Stimulated activated CD4-positive, alpha-beta T cell treated with anti-CD3 and anti-CD28 coated beads, Interleukin-12 subunit alpha, Interleukin-12 subunit beta, amount 100 ng/mL, for 48 hours (primary cell): ENCODE measurements at places on chromosomes 7 and 10.

DNA sequence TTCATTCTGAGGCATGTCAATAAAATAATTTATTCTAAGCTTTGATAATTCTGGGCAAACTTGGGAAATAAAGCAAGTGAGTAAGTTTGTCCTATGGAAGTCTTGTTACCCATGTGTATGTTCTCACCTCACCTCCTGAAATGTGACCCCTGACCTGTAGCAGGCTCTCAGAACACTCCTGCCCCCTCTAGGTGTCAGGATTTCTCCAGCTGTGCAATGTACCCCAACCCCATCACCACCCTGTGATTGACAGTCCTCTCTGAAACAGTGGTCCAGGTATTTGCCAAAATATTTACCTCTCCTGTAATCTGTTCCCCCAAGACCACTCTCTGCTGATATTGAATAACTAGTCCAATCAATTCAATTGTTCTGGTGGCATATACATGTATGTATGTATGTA, 122.6 kb upstream of the PTER start:
- no peak for DNase-seq

GRCh38 chr7:39392151-39392550, 174.1 kb upstream of the YAE1 start:
- DNase-seq, result no peak

- no peak for DNase-seq
These were observed 113.6 kb upstream of the AMPH start for GRCh38 chr7:38744746-38745145.

DNA sequence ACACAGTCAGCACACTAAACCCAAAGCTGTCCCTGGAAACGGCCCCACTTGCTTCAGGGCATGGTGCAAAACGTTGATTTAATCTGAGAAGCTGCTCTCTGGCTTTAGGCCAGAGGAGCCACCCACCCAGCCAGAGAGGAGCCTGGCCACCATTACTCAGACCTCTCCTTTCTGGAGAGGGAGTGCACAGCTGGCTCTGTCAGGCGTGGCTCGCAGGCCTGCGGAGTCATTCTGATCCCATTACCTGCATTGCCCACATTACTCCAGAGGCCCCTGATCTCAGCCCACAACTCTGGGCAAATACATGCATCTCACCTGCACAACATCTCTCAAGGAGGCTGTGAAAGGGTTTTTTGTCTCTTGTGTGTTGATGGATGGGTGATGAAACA, 370.0 kb upstream of the IGFBP3 start:
- no peak for DNase-seq

DNA sequence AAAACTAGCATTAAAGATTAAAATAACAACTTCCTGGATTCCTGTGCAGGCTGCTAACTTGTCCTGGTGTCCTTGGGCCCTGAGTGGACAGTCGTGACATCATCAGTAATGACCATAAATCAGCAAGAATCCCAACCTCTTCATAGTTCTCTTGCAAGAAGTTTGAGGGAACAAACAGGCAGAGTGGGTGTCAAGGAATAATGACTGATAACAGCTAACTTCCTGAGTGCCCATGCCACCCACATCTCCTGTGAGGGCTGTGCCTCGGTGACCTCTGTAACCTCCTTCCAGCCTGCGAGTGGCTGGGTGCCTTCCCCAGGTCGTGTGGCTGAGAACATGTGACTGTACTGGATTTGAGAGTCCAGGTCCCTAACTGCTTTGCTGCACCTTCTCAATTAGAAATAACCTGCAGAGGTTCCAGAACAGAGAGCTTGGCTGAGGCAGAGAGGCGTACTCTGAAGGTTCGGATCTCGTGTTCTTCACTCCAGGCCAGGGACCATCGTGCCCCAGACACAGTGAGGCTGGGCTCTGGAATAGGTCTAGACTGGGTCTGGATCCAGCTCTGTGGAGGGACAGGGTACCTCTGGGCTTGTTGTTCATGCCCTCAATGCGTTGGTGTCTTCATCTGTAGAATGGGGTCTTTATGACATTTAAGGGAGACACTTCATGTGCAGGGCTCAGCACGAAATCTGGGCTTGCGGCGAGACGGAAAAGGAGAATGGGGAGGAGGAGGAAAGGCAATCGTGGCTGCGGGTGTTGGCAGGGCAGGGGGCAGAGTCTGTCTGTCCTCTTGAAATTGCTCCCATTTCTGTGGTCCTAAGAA, 313.1 kb upstream of the ZNF32 start:
- DNase-seq, result no peak

DNA sequence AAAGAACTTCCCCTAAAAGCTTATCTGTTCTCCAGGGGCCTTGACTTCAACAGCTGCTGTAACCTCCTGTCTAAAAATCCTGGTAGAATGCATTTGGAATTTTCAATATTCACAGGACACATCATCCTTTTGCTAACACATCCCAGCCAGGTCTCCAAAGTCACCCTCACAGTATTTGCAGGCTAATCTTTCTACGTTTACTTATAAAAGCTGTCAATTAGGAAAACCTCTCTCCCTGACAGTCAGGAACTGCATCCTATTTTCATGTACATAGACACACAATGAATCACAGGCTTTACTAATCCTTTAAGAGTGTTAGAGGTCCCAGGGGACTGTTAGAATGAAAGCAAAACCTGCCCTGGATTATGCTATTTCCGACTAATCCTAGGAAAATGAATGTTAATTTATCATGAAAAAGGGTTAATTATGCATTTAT, 102.2 kb downstream of the GFRA1 start:
- no peak for DNase-seq

DNA sequence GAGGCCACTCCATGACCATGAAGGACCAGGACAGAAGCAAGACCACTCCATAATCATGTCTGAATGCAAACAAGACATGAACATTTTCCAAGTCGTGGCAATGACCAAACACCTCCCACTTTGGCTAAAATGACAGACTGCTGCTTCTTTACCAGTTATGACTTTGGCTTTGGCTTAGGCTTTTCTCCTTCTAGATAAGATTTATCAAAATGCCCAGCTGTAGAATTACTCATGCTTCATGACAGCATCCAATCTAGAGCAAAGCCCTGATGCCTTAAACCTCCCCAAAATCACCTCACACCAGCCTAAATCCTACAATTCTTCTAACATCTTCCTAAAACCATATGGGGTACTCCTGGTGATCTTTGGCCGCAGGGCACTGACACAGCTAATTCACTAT, 102.1 kb downstream of the VPS41 start:
- no peak for DNase-seq

GRCh38 chr7:29116361-29117200, 29.8 kb downstream of the CPVL start:
- no peak for DNase-seq

GRCh38 chr10:51472154-51472553, 227.2 kb downstream of the CSTF2T start:
- DNase-seq, result no peak

- no peak for DNase-seq
These were observed 29.5 kb upstream of the HSPB1 start for GRCh38 chr7:76272851-76273497.

- DNase-seq, result no peak
These were observed 49.8 kb upstream of the AKR1E2 start for GRCh38 chr10:4776234-4776638.

DNA sequence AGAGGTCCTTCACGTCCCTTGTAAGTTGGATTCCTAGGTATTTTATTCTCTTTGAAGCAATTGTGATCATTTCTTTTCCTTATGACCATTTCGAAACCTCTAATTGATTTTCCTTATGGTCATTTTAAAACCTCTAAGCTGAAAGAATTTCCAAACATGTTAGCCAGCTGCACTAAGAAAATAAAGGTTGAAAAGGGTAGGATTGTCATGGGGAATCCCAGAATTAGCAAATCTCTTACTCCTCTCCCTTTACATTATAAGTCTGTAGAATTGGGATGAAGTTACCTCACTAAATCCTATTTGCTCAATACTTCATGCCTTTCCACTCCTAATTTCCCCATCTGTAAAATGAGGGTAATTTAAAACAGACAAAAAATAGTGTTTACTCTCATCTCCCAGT, 79.5 kb downstream of the FAM185A start:
- no peak for DNase-seq

- DNase-seq, result no peak
These were observed 186.5 kb upstream of the SLC25A13 start for GRCh38 chr7:96508371-96508770.

DNA sequence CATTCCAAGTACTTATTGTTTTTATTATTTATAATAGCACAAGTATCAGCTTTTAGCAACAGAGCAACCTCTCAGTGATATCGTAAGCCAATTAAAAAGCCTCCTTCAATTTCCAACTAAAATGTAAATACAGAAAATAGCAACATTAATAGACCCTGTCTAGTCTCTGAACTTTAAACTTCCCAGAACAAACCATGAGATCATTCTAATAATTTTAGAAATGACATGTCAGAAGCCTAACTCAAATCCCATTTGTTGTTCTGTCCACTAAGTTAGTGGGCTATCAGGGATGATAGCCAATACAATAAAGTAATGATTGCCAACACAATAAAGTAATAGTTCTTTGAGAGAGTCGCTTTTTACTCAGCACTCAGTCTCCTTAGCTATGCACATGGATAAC, 22.3 kb upstream of the LRRN3 start:
- no peak for DNase-seq

GRCh38 chr7:130901209-130901783, 167.3 kb upstream of the KLF14 start:
- no peak for DNase-seq

GRCh38 chr7:37709631-37710509, 26.3 kb downstream of the GPR141 start:
- DNase-seq, result no peak

GRCh38 chr10:108393089-108393488, 1228.6 kb upstream of the SORCS1 start:
- no peak for DNase-seq

DNA sequence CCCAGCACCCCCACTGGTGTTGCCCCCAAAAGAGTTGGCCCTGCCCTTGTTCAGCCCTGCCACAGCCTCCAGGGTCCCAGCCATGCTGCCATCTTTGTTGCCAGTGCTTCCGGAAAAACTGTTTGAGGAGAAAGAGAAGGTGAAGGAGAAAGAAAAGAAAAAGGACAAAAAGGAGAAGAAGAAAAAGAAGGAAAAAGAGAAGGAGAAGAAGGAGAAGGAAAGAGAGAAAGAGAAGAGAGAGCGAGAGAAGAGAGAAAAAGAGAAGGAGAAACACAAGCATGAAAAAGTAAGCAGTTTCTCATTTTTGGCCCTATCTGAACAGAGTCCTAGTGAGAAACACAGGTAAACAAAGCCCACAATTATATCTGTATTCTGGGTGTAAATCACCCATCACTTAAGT, 89.0 kb upstream of the GATA3 start:
- DNase-seq, result no peak

GRCh38 chr7:26213807-26214515, 12.4 kb downstream of the CBX3 start:
- no peak for DNase-seq

DNA sequence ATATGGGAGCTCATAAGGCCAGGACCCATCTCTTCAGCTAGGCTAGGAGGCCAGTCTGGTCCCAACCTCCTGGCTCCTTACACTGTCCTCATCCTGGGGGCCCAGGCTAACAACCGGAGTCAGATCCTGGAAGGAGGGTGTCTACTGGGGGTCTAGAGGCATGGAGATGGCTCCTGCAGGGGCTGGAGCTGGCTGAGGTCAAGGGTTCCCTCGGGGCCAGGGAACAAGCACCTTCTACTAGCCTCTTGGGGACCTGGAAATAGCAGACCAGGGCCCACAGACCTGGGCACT, 37.2 kb downstream of the CLRN3 start:
- DNase-seq, result no peak

GRCh38 chr10:119165171-119166117, at the start of gene SFXN4:
Gene SFXN4, minus strand, starts transcription at chr10:119165714. Its CDS starts 67 bp downstream, at chr10:119165647.
- DNase-seq, result peak; percentile 75

DNA sequence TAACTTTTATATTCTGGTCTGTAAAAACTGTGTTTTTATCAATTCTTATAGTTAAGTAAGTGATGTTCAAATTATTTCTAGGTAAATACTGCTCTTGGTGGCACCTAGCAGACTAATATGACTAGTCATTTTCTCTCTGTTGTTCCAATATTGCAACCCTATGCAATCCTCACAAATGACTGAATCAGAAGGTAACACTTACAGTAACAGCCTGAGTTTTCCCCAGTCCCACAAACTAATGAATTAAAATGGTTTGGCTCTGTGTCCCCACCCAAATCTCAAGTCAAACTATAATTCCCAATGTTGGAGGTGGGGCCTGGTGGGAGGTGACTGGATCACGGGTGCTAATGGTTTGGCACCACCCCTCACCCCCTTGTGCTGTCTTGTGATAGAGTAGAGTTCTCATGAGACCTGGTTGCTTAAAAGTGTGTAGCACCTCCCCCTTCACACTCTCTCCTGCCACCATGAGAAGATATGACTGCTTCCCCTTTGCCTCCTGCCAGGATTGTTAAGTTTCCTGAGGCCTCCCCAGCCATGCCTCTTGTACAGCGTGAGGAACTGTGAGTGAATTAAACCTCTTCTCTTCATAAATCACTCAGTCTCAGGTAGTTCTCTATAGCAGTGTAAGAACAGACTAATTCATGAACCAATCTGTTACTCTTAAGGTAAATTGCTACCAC, 43.5 kb downstream of the MTPN start:
- no peak for DNase-seq

- DNase-seq, result no peak
These were observed 393 bp downstream of the ZNF467 start for GRCh38 chr7:149772956-149773434.

GRCh38 chr10:17607060-17607459, 10.1 kb downstream of the HACD1 start:
- DNase-seq, result no peak

DNA sequence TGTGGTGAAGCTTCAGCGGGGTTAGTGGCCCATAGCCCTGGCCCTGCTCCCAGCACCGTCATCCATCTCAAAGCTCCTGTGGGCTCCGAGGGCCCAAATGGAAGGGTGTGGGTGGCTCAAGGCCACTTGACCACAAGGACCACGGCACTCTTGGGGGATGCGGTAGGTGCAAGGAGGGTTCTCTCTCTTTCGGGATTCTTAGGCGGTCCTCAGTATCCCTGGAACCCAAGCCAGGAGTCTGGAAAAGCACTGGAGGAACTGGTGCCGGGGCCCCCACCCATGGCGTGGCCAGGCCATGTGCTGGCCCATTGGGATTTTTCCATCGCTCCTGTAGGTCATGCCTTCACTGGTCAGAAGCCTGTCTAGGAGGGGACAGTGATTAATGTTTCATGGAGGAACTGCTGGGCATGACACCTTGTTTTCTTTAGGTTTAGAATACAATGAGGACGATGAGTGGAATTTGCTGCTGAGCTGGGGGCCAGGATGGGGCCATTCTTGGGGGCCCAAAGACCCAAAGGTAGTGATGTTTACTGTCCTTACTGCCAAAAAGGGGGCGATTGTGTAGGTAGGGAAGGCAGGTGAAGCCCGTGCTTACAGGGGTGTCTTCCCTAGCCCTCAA, 16.7 kb downstream of the AQP1 start:
- no peak for DNase-seq

GRCh38 chr7:27199849-27200760, at the start of gene HOXA13:
Gene HOXA13, minus strand, starts transcription at chr7:27200091. Its CDS starts 14 bp downstream, at chr7:27200077.
- DNase-seq, result no peak

GRCh38 chr10:85377029-85377806, 989.4 kb downstream of the GRID1 start:
- no peak for DNase-seq

DNA sequence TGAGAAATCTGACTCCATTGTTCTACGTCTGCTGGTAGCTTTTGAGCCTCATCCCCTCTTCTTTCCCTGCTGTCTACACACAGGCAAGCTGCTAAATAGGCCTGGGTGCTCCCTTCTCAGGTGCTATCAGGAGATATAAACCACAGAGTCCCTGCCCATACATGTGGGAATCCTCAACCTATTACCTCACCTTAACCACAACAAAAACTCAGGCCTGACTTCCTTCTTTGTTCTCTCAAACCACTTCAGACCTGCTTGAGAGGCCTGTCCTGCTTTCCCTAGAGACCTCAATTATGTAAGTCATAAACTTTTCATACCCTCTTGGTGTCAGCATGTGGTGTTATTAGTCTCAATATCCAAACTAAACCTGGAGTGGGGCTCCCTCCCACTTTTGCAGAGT, 75.0 kb upstream of the MAGI2 start:
- DNase-seq, result no peak
